ENCODE measurements at places on chromosomes 2 and 18.
A peak's percentile ranks its signal among the peaks of the same experiment; 100 is the strongest.

DNA sequence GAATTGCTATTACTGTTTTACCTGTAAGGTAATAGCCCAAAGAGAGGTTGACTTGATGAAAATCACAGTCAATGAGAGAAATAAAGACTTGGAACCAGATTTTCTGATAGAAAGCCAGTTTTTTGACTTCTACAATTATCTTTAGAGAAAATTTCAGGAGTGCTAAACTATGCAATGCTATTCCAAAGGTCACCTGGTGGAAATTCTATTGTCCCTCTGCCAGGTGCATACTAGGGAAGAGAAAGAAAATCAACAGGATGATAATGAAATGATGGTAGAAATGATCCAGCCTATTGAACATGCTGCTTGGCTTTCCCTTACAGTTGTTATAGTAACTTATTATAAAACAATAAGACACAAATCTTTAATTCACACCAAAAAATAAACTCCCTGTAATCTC lies 85.0 kb downstream of the FASTKD2 start:
- H3K27ac ChIP-seq: no peak overlapping the region
- H3K4me1 ChIP-seq: peaks cover under 1% of the 10 kb centered on the region
- no peaks in the 10 kb centered on the region for H3K27me3 ChIP-seq

DNA sequence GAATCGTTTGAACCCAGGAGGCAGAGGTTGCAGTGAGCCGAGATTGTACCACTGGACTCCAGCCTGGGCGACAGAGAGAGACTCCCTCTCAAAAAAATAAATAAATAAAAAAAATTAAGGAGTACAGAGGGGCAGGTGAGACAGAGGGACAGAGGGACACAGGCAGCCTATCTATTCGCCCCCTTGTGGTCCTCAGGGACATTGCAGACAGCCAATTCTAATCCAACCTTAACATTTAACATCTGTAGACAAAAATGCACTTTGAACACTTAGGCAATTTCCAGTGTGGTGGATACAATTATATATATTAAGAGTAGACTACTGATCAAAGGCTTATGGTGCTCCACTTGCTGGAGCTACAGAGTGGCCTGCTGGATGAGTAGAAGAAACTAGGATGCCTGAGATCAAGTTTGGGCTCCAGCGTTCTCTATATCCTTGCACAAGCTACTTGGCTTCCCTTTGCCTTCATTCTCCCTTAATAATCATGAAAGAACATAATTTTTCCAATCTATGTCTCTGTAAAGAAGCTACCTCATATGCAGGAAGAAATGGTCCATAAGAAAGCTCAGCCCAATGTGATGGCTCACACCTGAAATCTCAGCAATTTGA lies 8.2 kb upstream of the SMARCAL1 start:
- no peak for DNase-seq
- H3K27me3 ChIP-seq: no peaks in the 10 kb centered on the region
- H3K27ac ChIP-seq: no peak overlapping the region
- H3K4me3 ChIP-seq: no peak overlapping the region
- H3K36me3 ChIP-seq: no peaks in the 10 kb centered on the region

DNA sequence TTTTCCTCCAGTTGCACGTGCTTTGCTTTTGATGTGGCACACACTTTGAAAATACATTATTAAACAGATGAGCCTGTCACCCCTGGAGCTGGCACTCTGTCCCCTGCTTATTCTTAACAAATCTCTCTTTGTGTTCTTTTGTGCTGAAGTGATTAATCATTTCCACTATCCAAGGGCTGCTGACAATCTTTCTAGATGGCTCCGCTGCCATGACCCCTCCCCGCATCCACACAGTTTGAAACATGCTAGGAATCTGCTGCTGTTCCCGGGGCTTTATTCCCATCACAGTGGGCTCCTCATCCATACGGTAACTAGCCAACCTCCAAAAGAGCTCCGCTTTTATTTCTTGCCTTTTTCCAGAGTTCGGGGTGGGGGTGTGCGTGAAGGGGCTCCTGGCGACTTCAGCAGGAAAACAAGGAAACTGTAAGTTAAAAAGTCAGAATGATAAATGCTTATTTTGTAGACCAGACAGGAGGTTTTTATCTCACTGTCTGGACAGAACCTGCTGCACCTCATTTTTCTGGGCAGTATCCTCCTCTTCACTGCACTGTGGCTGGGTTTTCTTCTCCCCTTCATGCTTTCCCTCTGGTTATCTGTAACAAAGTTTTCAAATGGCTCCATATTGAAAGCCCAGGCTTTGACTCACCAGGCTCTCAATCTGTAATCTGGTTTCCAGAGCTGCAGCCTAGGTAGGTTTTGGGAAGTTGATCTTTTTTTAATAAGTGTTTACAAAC lies 319.7 kb downstream of the AFF3 start:
- DNase-seq: no peak
- no peaks in the 10 kb centered on the region for H3K36me3 ChIP-seq
- H3K27ac ChIP-seq: no peak overlapping the region
- H3K27me3 ChIP-seq: no peaks in the 10 kb centered on the region

- no peaks in the 10 kb centered on the region for H3K36me3 ChIP-seq
- DNase-seq: no peak
- H3K4me3 ChIP-seq: no peak overlapping the region
Observed at GRCh38 chr2:164896634-164897355, 55.2 kb upstream of the COBLL1 start.

GRCh38 chr18:8944871-8945245 lies 157.6 kb upstream of the NDUFV2 start:
- no peaks in the 10 kb centered on the region for H3K4me1 ChIP-seq
- no peak overlapping the region for H3K27ac ChIP-seq
- no peaks in the 10 kb centered on the region for H3K27me3 ChIP-seq
- DNase-seq: no peak

DNA sequence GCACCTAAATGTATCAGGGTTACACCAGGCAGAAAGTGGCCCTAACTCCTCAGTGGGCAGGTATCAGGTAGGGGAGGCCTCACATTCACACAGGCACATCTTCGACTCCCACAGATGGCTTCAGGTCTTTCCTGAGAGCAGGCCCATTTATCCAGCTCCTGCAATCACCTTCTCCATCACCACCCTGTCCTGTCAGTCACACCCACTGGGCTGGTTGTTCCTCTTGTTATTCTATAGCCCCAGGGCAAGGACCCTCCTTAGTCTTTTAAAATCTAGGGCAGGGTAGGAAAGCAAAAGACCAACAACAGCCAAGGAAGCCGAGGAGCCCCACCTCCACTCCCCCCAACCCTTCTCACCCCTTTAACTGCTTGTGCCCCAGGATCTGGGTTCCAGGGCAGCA lies 9.1 kb upstream of the HOXD4 start:
- no peak overlapping the region for H3K4me3 ChIP-seq
- peaks cover 3% of the 10 kb centered on the region for H3K36me3 ChIP-seq
- no peak overlapping the region for H3K27ac ChIP-seq
- no peaks in the 10 kb centered on the region for H3K27me3 ChIP-seq
- no peaks in the 10 kb centered on the region for H3K4me1 ChIP-seq
- peak; percentile 34 for DNase-seq

DNA sequence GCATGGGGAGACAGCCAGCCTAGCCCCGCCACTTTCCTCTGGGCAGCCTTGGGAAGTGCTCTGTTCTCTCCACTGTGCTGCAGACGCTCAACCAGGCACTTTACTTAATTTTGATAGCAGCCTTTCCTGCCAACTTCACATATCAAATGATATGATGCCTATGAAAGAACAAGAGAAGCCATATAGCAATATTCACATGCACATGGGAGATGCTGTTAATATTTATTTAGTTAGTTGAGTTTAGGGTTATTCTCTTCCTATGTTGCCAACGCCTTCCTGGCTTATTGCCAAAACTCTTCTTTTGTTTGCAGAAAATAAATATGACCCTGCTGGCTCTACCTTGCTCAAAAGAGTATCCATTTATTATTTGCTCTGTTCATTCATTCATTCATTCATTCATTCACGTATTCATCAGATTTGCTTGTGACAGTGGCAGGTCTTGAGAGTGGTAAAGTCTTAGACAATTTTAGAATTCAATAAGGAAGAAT lies 99.3 kb downstream of the GATA6 start:
- H3K27ac ChIP-seq: no peak overlapping the region
- H3K4me1 ChIP-seq: no peaks in the 10 kb centered on the region
- H3K36me3 ChIP-seq: no peaks in the 10 kb centered on the region

DNA sequence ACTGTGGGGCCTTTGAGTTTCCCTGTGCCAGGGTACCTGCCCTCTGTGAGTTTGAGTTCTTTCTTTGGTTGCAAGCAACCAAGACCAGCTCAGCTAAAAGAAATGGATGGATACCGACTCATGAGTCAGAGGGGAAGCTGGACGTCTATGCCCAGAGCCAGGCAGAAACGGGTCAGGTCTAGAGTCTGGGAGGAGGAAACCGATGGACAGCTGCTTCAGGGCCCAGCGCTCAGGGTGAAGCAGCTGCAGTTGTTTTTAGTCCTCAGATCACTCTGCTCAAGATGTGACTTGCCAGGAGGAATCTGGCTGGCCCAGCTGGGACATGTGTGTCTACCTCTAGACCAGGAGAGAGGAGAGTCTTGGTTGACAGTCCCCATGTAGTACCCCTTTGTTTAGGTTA lies 10.1 kb upstream of the TYMS start:
- H3K27ac ChIP-seq: no peak overlapping the region
- no peaks in the 10 kb centered on the region for H3K27me3 ChIP-seq
- DNase-seq: no peak

DNA sequence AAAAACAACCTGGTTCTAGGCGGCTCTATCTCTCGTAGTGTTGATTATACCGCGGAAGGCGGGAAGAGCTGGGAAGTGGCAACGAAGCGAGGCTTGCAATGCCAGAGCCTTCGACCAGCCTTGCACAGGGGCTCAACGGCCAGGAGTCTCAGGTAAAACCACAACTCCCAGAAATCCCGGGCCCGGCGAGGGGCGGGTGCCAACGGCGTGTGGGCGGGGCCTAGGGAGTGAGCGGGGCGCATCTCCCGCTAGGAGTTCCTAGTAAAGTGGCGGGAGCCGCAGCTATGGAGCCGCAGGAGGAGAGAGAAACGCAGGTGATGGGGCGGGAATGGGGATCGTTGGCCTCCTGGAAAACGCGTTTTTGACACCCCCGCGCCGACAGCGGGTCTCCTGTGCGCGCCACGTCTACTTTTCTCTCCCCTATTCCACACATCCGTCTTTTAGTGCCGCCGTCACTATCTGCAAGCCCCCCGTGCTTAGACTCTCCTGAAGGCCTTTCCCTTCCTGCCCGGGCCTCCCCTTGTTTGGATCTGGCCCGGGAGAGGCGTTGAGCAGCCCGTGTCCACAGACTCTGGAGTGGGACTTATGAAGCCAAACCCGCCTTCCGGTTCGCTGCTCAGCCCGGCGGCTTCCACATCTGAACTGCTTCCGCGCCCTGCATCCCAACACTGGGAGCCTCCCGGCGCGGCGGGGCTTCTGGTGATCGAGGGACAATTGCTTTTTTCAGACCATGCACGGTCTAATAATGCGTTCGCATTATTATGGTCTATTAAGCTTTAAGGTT lies at the start of gene HAUS1:
TSS of gene HAUS1 (plus strand) at position 258 of the 784 bp plus-strand sequence. CDS start at position 285, 27 bp downstream.
- H3K27me3 ChIP-seq: no peaks in the 10 kb centered on the region
- peak within 1 kb of the TSS; percentile 79 for H3K27ac ChIP-seq
- H3K4me1 ChIP-seq: peaks cover 3% of the 10 kb centered on the region
- peak; percentile 63 for DNase-seq
- peak within 1 kb of the TSS; percentile 89 for H3K4me3 ChIP-seq

DNA sequence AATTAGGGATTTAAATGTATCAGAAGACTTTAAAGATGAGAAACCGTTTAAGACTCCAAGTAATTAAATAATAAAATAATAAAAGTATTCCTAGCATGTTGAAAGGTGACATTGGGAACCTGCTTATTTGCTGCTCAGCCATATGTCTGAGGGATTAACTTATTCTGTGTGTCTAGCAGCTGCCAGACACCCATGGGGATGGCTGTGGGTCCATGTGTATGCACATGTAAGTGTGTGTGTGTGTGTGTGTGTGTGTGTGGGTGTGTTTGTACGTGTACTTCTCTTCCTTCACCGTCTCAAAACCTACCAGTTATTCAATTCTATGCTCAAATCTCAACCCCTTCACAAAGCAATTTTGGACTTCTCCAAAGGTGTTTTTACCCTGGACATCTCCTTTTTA lies 124.5 kb downstream of the SETBP1 start:
- peaks cover 31% of the 10 kb centered on the region for H3K4me1 ChIP-seq
- peak overlapping the region; percentile 87 for H3K27ac ChIP-seq
- H3K4me3 ChIP-seq: no peak overlapping the region
- no peaks in the 10 kb centered on the region for H3K27me3 ChIP-seq
- no peaks in the 10 kb centered on the region for H3K36me3 ChIP-seq

DNA sequence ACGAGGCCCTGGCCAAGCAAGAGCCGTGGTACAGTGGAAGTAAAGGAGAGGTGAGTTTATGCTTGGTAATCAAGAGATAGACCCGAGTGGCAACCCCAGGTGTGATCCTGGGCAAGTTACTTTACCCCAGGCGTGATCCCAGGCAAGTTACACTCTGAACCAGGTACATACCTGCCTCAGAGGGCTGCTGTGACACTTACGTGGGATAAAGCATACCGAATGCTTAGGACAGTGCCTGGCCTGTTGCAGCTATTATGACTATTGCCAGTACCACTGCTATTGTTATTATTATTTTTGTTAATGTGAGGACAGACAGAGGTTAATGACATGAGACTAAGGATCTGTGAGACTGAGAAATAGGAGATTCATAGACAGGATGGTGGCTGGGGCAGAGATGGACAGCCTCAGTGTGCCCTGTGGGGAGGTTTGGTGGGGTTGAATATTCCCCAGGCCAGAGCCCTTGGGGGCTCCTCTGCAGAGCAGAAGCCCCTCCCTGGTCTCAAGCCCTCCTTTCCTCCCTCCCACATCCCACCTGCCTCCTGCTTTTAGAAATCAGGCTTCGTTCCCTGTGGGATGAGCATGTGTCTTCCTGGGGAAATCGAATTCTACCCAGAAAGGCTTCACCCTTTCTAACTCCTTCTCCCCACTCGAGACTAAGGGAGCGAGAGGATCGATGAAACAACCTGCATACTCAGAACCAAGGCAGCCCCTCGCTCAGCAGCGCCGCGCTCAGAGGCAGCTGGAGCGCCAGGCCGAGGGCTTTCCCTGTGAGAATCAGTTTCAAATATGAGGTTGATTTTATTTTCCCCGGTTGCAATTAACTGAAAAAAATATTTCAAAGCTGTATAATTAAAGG lies 62.0 kb upstream of the SIX3 start:
- no peak overlapping the region for H3K4me3 ChIP-seq
- no peak overlapping the region for H3K27ac ChIP-seq
- no peaks in the 10 kb centered on the region for H3K4me1 ChIP-seq
- H3K36me3 ChIP-seq: no peaks in the 10 kb centered on the region
- H3K27me3 ChIP-seq: no peaks in the 10 kb centered on the region

GRCh38 chr18:28916456-28916855 lies 739.5 kb upstream of the CDH2 start:
- no peak overlapping the region for H3K27ac ChIP-seq
- H3K4me3 ChIP-seq: no peak overlapping the region
- H3K27me3 ChIP-seq: no peaks in the 10 kb centered on the region
- no peak for DNase-seq
- no peaks in the 10 kb centered on the region for H3K4me1 ChIP-seq

- no peak overlapping the region for H3K27ac ChIP-seq
- H3K36me3 ChIP-seq: no peaks in the 10 kb centered on the region
- no peak for DNase-seq
- H3K4me1 ChIP-seq: no peaks in the 10 kb centered on the region
- H3K4me3 ChIP-seq: no peak overlapping the region
Observed at GRCh38 chr18:11520536-11520935, 88.9 kb upstream of the SLC35G4 start.

All from ascending aorta (tissue), 2 donors.